GM12891 (cell line): ENCODE measurements at places on chromosomes 1 and 21.

DNA sequence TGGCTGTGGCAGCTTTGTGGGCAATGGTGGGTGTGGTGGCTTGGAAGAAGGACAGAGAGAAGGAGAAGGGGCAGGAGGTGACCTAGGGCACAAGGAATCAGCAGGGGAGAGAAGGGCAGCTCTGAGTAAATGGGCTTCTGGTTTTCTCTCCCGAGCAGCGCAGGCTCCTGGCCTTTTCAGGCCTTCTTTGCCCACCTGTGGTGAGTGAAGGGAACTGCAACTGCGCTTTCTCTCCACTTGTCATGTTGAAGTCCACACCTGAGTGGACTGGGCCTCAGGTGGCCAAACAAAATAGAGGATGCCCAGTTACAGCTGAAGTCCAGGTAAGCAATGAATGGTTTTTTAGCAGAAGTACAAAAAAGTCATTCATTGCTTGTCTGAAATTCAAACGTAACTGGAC lies 29.4 kb upstream of the KCNA10 start:
- DNase-seq: no peak

DNA sequence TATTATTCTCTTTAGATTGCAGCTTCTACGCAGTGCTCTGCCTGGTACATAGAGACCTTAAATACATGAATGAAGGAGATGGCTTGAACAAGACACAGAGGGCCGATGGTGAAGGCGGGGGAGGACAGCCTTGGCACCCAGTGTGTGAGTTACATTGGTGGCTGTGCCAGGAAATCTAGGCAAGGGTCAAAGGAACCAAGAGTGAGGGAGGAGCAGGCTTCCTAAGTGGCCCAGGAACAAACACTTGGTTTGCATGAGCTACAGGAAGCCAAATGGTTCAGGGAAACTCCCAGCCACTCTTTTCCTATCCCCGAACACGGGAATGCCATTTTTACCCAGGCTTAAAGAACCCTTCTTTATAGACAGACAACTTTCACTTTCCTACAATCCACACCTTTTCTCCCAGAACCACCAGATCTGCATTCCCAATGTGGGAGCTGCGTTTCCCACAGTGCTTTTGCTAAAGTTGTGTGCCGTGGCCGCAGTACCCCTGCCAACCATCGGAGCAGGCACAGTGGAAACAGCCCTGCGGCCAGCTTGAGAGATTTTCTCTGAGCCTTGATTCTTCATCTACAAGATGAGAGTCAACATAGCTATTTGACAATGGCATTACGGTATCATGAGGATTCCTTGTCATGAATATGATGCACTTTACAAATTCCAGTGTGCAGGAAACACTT lies 3.5 kb upstream of the CLEC20A start:
- no peak for DNase-seq

GRCh38 chr1:199742547-199742946 lies 285.0 kb upstream of the NR5A2 start:
- DNase-seq: no peak

DNA sequence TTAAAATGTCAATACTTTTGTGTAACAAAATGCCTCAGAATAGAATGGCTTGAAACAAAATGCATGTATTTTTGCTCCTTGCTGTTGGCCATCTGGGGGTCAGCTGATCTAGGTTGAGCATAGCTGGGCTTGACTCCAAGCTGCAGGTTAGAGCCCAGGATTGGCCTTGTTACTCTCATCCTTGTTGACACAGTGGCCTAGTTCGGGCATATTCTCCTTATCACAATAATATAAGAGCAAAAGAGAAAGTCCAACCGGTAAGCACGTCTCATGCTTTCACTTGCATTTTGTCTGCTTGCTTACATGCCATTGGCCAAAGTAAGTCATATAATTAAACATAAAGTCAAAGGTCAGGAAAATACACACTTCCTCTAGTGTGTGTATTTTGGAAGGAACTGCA lies 456.2 kb downstream of the KCNT2 start:
- no peak for DNase-seq

GRCh38 chr1:169161496-169162194 lies 55.2 kb downstream of the ATP1B1 start:
- DNase-seq: no peak

DNA sequence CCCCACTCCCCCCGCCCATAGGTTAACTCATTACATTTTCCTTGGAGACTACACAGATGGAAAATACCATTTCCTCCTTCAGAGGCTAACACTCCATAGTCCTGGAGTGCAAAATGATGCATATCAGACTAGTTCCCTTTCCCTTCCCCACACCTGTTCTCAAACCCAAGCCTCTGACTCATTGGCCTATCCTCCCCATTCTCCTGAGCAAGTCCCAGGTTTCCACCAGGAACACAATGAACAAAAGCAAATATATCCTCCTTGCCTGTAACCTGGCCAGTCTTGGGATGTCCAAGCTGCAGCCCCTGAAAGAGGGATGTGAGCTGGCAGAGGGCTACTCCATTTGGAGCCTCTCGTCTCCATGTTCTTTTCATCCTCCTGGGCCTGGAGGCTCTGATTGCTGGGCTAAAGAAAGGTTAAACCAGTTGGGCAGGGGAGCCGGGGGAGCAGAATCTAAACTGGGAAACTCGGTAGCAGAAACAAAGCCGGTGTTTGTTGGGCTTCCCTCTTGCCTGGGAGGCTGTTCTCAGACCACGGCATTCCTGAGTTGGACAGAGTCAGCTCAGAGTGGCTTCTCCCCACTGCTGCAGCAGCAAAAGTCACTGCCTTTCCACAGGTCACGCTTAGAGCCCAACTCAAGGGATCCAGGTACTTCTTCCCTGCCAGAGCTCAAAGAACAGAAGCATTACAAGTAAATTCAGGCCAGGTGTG lies 13.9 kb downstream of the SSR2 start:
- no peak for DNase-seq

- DNase-seq: no peak
These were observed 897 bp downstream of the SLC25A24 start for GRCh38 chr1:108199201-108199691.

DNA sequence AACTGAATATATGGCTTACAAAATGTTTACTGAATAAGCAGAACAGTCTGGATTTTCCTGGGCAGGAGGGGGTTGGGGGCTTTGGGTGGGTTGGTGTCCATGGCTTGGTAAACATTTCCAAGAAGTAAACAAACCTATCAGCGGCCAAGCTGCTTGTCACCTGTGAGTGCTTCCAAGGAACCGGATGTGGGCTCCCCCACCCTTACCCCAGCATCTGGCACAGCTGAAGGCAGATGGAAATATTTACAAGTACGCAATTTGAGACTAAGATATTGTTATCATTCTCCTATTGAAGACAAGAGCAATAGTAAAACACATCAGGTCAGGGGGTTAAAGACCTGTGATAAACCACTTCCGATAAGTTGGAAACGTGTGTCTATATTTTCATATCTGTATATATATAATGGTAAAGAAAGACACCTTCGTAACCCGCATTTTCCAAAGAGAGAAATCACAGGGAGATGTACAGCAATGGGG lies at the start of gene CLCA1:
TSS of gene CLCA1 (plus strand) at position 427 of the 477 bp plus-strand sequence. CDS start at position 472, 45 bp downstream.
- DNase-seq: no peak

DNA sequence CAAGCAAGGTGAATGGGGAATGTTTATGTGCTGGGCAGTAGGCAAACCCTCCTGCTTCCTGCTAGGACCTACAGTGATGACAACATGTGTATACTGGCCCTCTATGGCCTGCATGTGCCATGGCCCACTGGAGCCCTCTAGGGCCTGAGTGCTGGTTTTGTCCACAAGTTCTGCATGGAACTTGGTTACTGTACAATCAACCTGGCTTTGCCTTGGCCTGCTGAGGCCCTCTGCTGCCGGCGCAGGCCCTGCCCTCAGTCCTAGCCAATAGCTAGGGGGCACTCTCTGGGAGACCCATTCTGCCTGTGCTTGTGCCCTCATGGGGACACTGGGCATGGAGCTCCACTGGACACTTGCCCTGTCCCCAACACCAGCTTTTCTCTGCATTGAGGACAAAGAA lies 138.6 kb upstream of the NGF start:
- DNase-seq: no peak
